ENCODE measurements at places on chromosomes 5 and 9. TPM values are rescaled to one million over a fixed set of nuclear protein-coding genes. Genes with fewer than 3 reads are reported as not detected.

The EGFLAM gene
- not detected for total RNA-seq

The PCDHGA2 gene
- total RNA-seq = not detected

The GABRP gene
- total RNA-seq = not detected

The TEK gene
- not detected for total RNA-seq

The KLF4 gene
- total RNA-seq = 1.8 TPM

All from activated naive CD4-positive, alpha-beta T cell treated with anti-CD3 and anti-CD28 coated beads, Interleukin-2, amount 50 U/mL, for 72 hours (primary cell).